ENCODE measurements at places on chromosomes 1 and 21. TPM values are rescaled to one million over a fixed set of nuclear protein-coding genes. Genes with fewer than 3 reads are reported as not detected.

GRCh38 chr1:53944469-53945182 lies 873 bp downstream of the IFT25 start:
- no peak for DNase-seq

- DNase-seq: no peak
Measured at GRCh38 chr1:153505576-153505975, 30.2 kb downstream of the S100A6 start.

DNA sequence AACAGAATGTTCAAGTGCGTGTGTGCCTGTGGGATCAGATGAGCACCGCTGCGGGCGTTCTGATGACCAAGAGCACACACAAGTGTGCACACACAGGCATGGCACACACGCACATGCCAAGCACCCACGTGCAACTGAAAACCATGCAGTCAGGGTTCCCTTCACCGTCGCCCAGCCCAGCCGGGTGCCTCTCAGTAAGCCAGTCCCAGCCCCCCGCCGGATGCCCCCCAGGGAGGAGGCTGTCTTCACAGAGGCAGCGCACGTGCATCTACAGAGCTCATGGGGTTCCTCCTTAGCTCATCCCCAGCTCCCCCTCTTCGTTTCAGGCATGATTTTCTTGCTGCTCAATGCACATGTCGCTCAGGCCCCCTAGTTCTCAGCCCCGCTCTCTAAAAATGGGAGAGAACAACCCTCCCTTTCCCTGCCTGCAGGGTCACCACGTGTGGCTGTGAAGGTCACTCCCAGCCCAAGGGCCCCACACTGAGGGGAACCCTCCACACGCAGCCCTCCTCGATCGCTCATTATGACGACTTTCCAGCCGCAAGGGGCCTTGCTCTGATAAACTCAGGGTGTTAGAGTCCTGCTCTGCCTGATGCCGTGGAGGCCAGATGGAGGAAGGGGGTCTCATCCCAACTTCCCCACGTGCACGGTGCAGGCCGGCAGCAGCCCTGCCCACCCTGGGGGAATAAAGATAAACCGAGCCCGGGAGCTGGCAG lies 30.4 kb upstream of the ARHGEF16 start:
- no peak for DNase-seq

- no peak for DNase-seq
Measured at GRCh38 chr21:41199588-41199987, 31.6 kb downstream of the BACE2 start.

GRCh38 chr1:38269923-38270848 lies 223.6 kb upstream of the POU3F1 start:
- DNase-seq: no peak

- no peak for DNase-seq
Measured at GRCh38 chr1:234435620-234436019, 43.4 kb downstream of the TARBP1 start.

- DNase-seq: no peak
Measured at GRCh38 chr1:233389169-233389568, 61.6 kb downstream of the MAP3K21 start.

DNA sequence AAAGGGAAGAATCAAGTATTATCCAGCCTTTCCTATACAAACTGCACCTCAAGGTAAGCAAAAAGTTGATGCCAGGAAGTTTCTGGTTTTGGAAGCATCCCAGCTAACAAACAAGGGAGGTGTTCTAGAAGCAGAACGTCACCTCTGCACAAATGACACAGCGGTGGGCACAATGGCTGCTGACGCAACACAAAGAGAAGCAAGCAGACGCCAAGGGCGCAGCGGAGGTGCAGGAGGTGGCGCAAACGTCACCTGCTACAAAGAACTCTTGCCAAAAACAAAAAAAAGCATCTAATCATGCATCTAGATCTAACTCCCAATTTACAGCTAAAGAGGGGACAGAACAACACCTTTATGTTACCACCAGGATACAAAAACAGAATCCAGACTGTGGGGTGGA lies 88.5 kb downstream of the NPHP4 start:
- no peak for DNase-seq

DNA sequence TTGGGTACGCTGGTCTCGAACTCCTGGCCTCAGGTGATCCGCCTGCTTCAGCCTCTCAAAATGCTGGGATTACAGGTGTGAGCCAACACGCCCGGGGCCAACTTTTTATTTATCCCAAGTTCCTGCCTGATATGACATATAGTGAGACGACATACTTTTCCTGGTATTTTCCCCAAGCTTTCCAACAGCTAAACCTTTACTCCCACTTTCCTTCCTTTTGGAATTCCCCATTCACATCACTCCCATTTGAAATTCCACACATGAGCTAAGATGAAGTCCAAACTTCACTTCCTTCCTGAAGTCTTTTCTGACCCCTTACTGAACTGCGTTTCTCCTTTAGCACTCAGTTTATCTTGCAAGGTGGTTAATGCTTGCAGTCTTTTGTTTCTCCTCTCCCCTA lies 64.1 kb downstream of the S1PR1 start:
- no peak for DNase-seq

GRCh38 chr1:54309631-54310366 lies 96.4 kb downstream of the SSBP3 start:
- no peak for DNase-seq

DNA sequence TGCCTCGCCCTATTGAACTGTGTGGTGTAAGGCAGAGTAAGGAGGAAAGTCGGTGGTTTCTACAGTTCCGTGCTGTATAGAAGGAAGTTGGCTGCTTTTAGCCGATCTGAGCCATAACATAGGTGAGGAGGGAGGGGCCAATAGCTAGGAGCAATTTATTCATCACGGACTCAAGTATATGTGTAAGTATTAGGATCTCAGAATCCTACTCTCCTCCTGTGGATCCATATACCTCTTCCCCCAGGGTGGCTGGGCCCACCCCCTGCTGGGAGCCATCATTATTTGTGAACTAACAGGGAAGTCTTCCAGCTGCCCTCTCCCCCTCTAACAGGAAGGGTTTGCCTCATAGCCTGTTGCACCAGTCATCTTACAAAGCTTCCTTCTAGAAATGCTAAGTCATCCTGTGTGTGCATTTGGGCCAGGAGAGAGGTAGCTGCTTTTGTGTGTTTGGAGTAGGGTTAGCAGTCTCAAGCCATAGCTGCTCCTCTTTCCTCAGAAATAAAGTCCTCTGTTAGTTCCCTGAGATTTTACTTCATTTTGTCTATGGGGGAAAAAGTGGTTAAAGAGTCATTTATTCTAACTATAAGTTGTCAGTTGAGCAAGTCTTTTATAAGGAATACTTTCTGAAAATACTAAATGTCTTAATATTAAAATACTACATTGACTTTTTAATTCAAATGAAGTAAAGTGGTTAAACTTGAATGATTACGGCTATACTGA lies 14.9 kb upstream of the CENPS start:
- DNase-seq: peak; percentile 96

DNA sequence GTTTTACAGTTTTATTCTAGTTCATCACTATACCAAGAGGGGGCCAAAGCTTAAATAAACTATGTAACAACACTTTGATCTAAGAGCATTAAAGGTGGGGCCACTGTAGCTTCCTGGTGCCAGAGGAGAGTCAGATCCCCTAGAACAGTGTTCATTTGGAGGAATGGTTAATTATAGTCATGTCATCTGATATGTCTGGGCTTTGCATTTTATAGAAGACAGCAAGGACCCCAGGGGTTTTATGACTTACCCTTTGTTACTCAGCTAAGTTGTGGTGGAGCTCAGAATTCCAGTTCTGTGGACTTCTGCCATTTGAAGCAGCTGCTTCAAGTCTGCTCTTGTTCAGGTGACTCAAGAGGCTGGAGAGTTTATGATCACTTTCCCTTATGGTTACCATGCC lies 16.7 kb downstream of the KDM4A start:
- no peak for DNase-seq

DNA sequence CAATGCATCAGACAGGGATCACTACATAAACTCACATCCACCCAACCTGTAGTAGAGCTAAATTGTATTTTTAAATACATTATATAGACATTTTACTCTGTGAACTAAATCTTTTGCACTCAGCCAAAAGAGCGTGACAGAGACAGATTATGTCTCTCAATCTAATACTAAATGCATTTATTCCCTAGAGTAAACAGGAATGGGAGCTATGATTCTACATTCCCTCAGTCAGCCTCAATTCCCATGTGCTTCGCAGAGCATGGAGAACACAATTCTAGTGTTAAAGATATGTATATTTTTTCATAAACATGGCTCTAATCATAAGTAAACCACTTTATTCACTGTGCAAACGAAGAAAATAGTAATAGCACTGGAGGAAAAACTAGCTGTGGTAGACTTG lies 16.5 kb downstream of the PIGK start:
- no peak for DNase-seq

- DNase-seq: no peak
Measured at GRCh38 chr1:187465441-187465840, 636.7 kb downstream of the PLA2G4A start.

DNA sequence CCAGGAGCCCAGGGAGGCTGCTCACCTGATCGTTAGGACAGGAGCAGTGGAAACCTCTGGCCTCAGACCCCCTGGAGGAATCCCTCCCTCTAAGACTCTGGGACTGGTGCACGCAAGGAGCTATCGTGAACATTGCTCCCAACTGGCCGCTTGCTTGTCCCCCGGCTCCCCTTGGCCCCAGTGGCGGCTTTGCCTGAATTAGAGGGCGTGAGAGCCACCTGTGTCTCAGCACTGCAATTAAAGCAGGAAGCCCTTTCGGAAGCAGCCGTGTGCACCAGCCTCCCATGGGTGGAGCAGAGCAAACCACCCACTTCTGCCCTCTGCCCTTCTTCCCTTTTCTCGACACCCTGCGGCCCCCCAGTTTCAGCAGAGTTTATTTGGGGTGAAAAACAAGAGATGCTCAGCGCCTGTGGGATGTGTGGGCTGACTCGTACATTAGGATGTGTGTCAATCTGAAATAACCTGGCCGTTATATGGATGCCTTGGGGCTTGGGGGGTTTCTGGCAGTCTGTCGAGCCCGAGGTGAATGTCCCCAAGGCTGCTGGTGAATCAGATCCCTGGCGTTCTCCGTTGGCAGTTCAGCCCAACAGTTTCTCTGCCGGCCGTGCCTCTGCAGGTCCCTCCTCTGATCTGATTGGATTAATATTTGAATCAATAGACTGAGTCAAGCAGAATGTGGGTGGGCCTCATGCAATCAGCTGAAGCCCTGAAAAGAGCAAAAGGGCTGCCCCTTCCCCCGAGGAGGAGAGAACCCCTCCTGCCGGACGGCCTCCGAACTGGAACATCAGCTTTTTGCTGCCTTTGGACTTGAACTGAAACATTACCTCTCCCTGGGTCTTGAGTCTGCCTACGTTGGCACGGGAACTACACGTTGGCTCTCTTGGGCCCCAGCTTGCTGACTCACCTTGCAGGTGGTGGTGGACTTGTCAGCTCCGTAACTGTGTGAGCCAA lies 7.3 kb upstream of the UMODL1 start:
- no peak for DNase-seq

DNA sequence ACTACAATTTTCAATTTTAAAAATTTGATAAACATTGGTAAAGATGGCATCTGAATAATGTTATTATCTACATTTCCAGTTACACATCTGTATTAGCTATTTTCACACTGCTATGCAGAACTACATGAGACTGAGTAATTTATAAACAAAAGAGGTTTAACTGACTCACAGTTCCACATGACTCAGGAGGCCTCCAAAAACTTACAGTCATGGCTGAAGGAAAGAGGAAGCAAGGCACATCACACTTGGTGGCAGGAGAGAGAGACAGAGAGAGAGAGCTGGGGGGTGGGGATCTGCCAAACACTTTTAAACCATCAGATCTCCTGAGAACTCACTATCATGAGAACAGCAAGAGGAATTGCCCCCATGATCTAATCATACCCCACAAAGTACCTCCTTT lies 850.0 kb downstream of the LTN1 start:
- no peak for DNase-seq

- no peak for DNase-seq
Measured at GRCh38 chr1:2003541-2004131, at the start of gene CFAP74. Gene CFAP74 (minus strand): TSS chr1:2003786. CDS start chr1:1990956, 12,830 bp downstream.

GRCh38 chr21:46517361-46517760 lies 58.7 kb downstream of the DIP2A start:
- no peak for DNase-seq

DNA sequence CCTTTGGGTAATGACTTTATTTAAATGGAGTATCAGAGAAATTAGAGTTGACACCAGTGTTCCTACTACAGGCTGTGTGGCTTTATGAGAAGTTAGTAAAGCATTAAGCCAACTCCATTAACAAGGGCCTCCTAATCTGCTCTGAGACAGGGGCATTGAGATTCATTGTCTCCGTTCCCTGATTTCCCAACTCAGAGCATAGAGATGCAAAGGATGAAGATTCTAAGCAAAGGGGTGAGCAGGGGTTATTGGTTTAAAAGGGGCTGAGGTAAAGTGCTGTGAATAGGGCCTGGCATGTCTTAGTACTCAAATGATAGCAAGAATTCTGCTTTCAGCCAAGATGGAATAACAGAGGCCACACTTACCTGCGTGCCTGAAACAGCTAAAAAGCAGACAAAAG lies 428.4 kb downstream of the PTPRU start:
- no peak for DNase-seq

DNA sequence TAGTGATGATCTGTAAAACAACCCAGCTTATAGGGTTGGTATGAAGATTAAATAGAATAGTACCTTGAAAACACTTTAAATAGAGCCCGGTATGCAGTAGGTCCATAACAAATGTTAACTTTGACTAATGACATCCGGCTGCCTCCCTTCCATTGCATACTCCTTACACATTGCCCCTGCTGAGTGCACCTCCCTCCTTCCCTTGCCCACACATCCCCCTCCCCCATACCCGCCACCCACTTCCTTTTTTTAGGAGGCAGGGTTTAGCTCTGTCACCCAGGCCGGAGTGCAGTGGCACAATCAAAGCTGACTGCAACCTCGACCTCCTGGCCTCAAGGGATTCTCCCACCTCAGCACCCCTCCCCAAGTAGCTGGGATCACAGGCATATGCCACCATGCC lies 24.4 kb upstream of the ZC3H12A start:
- no peak for DNase-seq

CFHR5 gene
- polyA plus RNA-seq: not detected

CLIC6 gene
- 0.08 TPM for polyA plus RNA-seq

PRKAA2 gene
- 3.8 TPM for polyA plus RNA-seq

LTN1 gene
- polyA plus RNA-seq: 6.9 TPM

SPOCD1 gene
- 5.5 TPM for polyA plus RNA-seq

CADM3 gene
- 0.05 TPM for polyA plus RNA-seq

BCAN gene
- not detected for polyA plus RNA-seq

SPATA46 gene
- not detected for polyA plus RNA-seq

CYYR1 gene
- not detected for polyA plus RNA-seq

PTPN7 gene
- polyA plus RNA-seq: not detected
